ENCODE measurements at places on chromosomes 11 and 22.

- ATAC-seq: peak; percentile 3
Measured at GRCh38 chr11:85627332-85627997, at the start of gene DLG2. DLG2 (minus strand) TSS chr11:85627344.

- ATAC-seq: no peak
Measured at GRCh38 chr11:130100381-130101095, 30.8 kb downstream of the APLP2 start.

- no peak for ATAC-seq
Measured at GRCh38 chr11:50181334-50181733, 148.7 kb downstream of the OR4C45 start.

DNA sequence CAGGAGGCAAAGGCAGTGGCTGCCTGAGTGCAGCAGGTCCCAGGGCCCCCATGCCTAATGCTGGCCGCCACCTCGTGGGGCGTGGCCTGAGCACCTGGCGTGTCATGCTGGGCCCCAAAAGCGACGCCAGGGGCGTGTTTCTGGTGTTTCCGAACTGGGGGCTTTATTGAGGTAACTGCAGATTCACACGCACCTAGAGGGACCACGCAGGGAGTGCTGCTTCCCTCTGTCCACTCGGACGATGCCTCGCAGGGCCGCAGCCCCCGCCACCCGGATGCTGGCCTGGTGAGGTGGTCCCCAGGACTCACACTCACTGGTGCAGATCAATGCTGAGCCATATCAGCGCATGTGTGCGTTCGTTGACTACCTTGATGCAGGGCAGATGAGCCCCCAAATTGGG is 736.2 kb downstream of the BRD1 start:
- no peak for ATAC-seq

DNA sequence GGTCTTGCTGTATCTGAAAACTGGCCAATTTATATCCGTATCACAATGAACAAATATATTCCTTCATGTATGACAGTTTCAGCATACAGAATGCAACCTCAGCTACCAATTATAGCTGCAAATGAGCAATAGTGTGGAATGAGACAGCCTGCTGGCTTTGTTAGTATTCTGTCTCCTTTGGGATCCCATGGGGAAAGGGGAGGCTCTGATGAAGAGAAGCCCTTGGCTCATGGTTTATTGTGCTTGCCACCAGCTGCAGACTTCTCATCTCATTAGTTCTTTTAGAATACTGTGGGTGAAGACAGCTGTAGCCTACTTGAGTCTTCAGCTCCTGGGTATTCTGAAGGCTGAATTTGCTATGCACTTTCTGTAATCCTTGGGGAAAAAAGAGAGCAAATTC is 42.4 kb downstream of the PITPNB start:
- no peak for ATAC-seq

GRCh38 chr22:26660356-26660755 is 3.0 kb downstream of the MIAT start:
- no peak for ATAC-seq

DNA sequence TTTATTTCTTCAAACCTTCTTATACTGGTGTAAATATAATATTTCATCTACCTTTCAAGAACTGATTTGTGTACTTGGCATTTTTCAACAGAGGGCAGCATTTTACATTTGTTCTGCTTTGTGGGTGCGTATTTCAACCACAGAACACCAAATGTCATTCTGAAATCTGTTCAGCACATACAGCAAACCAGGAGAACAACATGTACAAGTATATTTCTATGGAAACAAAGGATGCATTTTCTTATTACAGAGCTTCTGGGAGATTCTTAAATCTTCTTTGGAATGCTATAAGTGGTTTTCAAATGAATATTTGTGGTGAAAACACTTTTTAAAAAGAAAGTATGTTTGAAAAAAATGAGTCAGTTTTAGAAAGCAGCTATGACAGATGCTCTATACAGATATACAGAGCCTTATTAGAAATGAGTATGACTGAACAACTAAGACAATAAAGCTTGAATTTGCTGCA is 946.0 kb downstream of the FAM181B start:
- ATAC-seq: no peak

DNA sequence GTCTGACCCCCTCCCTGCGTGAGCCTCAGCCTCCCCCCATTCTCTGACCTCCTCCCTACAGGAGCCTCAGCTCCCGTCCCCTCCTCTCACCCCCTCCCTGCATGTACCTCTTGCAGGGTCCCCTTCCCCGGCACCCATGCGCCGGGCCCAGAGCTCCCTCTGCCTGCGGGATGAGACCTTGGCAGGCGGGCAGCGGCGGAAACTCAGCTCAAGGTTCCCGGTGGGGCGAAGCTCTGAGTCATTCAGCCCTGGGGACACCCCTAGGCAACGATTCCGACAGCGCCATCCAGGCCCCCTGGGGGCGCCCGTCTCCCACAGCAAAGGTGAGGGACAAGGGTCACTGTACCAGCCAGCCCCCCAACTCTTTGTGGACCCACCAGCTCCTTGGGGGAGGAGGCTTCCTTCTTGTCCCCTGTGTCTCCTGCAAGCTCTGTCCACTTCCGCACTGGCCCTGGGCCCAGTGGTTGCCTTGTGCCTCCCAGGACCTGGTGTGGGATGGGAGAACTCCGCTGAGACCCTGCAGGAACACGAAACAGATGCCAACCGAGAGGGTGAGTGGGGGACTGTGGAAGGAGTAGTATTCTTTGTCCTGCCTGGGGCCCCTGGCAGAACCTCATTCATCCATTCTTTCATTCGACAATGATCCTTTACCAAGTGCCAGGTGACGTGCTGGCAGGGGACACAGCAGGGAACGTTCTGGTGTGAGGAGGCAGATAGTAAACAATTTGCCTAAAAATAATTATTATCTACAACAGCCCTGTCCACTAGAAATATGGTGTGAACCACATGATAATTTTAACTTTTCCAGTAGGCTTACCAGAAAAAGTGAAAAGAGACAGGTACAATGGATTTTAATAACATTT is 3.7 kb upstream of the RPS6KA4 start:
- ATAC-seq: peak; percentile 38

Measured in esophagus mucosa (tissue), 1 donor.